ENCODE measurements at places on chromosomes 12 and 14.

DNA sequence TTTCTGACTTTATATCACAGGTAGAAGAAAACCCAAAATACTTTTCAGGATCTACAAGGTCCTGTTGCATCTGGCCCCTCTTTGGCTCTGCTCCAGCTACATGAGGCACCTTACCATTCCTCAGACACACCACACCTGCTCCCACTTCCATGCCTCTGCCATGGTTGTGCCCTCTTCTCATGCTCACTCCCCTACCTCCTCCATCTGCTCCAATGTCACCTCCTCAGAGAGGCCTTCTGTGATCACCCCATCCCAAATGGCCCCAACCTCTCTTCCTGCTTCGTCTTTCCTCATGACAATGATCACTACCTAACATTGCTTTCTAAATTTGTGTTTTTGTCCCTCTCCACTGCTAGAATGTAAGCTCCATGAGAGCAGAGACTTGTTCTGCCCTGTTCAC lies 174.3 kb downstream of the ANO2 start:
- no peaks in the 10 kb centered on the region for H3K36me3 ChIP-seq
- DNase-seq = no peak
- H3K4me1 ChIP-seq = no peaks in the 10 kb centered on the region
- no peak overlapping the region for H3K4me3 ChIP-seq

GRCh38 chr12:6140651-6141447 lies 16.4 kb upstream of the VWF start:
- peak overlapping the region; percentile 54 for H3K4me3 ChIP-seq
- H3K27me3 ChIP-seq = no peaks in the 10 kb centered on the region
- peaks cover 47% of the 10 kb centered on the region for H3K4me1 ChIP-seq
- peak overlapping the region; percentile 95 for H3K27ac ChIP-seq
- peaks cover 3% of the 10 kb centered on the region for H3K36me3 ChIP-seq
- DNase-seq = peak; percentile 73

- DNase-seq = no peak
- no peaks in the 10 kb centered on the region for H3K4me1 ChIP-seq
- H3K4me3 ChIP-seq = no peak overlapping the region
- no peaks in the 10 kb centered on the region for H3K36me3 ChIP-seq
Observed at GRCh38 chr14:43894534-43894933, 612.5 kb downstream of the FSCB start.

DNA sequence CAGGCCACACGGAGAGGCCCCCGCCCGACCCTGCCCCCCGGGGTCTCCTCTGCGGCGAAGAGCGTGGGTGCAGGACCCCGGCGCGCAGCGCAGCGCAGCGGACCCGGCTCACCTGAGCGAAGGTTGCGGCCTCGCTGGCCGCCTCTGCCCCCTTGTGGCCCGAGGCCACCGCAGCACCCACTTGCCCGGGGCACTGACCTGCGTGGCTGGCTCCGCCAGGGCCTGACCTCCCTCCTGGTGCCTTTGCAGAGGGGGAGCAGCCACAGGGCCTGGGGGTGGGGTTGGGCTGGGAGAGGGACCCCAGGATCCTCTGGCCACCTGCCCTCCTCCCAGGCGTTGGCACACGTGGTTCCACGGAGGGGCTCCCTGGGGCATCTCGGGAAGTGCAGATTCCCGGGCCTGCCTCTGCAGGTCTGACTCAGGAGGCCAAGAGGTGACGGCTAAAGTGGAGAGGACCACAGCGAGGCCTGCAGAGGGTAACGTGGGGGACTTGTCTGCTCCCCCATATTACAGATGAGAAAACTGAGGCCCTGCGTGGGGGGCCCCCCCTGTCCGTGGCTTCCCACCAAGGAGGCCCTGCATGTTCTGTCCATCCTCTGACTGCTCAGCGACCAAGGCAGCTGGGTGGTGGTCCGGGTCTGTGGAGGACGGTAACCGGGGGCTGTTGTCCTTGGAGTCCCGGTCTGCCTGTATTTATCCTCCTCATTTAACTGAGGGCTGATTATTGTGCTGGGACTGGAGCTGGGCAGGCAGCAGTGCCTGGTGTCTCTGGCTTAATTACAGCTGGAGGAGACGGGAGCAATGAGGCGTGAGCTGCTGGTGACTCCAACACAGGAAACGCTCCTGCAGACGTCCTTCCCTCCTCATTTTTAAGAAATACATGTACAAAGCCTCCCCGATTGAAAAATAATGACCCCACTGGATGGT lies 67.9 kb upstream of the BEGAIN start:
- no peak overlapping the region for H3K4me3 ChIP-seq
- peak; percentile 46 for DNase-seq
- peaks cover 5% of the 10 kb centered on the region for H3K4me1 ChIP-seq
- no peak overlapping the region for H3K27ac ChIP-seq
- H3K27me3 ChIP-seq = peaks cover 15% of the 10 kb centered on the region

DNA sequence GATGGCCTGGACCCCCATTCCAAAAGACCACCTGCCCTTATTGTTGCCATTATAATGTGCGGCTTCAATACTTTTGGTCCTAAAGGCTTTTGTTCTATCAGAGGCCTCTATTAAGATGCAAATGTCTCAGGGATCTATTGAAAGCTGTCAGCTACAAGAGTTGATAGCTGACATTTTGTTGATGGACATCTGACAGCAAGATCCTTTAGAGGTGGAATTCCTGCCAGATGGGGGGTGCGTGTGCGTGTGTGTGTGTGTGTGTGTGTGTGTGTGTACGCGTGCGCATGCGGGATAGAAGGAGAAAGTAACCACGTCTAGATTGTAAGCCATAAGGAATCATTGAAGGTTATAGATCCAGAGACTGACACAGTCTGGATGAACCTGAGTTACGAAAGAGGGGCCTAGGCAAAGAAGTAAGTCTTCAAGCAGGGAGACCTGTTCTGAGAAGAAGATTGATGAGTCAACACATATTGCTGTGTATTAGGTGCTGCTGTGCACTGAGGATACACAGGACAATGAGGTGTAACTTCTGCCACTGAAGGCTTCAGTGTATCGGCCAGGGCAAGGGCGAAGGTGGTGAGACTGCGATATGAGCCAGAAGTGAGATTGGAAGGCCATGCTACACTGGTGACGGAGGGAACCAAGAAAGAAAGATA lies 89.2 kb downstream of the PRMT8 start:
- no peaks in the 10 kb centered on the region for H3K36me3 ChIP-seq
- no peak overlapping the region for H3K4me3 ChIP-seq
- no peak overlapping the region for H3K27ac ChIP-seq
- H3K4me1 ChIP-seq = no peaks in the 10 kb centered on the region
- DNase-seq = no peak

GRCh38 chr14:76773188-76773885 lies 12.1 kb downstream of the VASH1 start:
- peak; percentile 57 for DNase-seq
- H3K27me3 ChIP-seq = peaks cover 11% of the 10 kb centered on the region
- no peak overlapping the region for H3K4me3 ChIP-seq
- no peaks in the 10 kb centered on the region for H3K36me3 ChIP-seq
- peaks cover 17% of the 10 kb centered on the region for H3K4me1 ChIP-seq
- H3K27ac ChIP-seq = no peak overlapping the region

DNA sequence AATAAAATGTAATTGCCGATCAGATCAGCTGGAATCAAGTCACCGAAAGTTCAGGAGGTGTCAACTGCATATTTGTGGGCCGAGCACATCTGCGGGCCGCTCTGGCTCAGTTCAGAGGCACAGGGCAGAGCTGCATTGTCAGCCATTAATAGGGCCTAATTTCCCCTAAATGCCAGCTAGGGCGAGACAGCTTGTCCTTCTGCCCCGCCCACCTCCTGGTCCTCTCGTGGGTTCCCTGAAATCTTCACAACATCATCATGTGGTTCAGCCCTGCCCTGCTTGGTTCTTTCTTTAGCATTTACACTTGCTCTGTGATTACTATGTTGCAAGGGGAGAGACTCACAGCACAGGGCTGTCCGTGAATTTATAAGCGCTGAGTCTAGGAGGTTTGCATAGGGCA lies 148.9 kb downstream of the CHST11 start:
- peaks cover 34% of the 10 kb centered on the region for H3K4me1 ChIP-seq
- H3K36me3 ChIP-seq = peaks cover 5% of the 10 kb centered on the region
- no peak overlapping the region for H3K4me3 ChIP-seq
- peak; percentile 5 for DNase-seq
- H3K27me3 ChIP-seq = no peaks in the 10 kb centered on the region

DNA sequence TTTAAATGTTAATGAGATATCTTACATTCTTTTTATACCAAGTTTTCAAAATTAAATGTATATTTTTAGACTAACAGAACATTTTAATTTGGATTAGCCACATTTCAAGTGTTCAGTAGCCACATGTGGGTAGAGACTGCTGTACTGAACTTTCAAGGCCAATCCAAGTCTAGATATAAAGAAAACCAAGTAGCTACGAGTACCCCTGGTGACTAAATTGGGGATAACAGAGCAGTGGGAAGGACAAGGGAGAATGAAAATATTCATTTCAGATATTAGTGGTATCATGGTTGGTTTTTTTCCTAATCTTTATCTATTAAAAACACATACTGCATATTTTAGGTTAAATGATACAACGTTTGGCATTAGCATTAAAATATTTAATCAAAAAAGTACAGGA lies 69.4 kb upstream of the RHOJ start:
- H3K27ac ChIP-seq = no peak overlapping the region
- no peak for DNase-seq
- peaks cover 1% of the 10 kb centered on the region for H3K27me3 ChIP-seq

- H3K4me1 ChIP-seq = peaks cover 9% of the 10 kb centered on the region
- no peak overlapping the region for H3K27ac ChIP-seq
- H3K27me3 ChIP-seq = no peaks in the 10 kb centered on the region
- H3K36me3 ChIP-seq = peaks cover 5% of the 10 kb centered on the region
- H3K4me3 ChIP-seq = no peak overlapping the region
Observed at GRCh38 chr14:102473559-102473958, 36.0 kb downstream of the ANKRD9 start.
